Nucleus accumbens (tissue), 56 donors: ENCODE measurements at places on chromosomes 7 and 10.

DNA sequence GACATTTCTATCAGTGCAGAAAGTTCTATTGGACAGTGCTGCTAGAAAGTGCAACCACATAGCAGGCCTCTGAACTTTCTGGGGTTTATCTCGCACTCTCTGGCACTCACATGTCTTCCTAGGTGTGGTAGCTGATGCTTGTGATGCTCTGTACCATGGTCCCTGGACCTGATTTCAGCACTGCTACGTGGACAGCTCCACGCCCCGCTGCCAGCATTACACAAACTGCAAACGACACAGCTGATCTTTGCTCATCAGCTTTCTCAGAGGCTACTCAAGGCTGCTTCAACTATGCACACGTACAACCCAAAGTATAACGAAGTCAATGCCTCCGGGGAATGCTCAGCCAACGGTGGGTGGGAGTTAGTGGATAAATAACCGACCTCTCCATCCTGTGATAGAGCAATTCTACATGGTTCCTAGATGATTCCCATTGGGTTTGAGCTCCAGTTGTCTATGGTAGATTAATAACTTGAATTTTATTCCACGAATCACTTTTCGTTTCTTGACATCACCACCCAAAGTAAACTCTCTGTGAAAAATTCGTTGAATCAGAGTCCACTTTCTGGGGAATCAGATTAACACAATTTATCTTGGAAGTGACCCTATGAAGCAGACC, 302.5 kb downstream of the ACTR3B start:
- DNase-seq, result no peak

DNA sequence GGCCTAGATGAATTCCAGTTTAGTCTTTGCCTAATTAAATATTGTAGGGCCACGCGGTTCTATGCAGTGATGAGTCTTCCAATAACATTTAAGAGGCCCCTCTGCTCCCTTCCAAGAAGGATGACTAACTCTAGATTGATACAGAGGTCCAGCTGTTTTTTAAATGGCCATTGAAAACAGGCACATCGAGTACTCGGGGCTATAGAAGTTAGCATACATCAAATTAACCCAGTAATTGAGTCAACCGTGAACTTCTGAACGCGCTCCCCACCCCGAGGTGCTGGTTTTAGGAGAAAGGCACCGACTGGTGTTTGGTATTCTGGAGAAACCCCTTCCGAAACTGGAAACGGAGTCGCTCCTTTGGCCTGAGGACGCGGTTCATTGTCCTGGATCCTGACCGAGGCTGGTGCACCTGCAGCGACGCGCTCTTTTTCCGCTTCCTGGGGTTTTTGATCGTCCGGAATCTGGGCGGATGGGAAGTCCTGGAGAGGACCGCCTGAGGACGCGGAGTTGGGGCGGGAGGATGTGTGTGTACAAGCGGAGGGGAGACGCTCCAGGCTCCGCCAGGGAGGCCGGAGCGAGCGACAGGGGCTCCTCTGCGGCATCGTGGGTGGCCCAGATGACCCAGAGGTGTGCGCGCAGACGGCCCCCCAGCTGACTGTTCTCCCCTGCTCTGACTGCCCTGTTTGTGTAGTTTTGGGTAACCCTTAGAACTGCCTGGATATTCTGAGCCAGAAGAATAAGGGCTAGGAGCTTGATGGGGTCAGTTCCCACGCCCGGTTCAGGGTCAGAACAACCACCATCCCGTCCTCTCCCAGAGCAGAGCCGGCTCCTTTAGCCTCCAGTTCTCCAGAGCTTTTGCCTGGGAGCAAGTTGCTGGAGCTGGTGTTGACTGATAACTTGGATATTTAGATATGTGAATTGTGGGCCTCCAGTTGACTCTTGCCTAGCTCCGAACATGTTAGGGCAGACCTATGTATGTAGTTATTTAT, 711 bp downstream of the FAM221A start:
- DNase-seq, result no peak

- no peak for DNase-seq
These were observed 60.3 kb upstream of the PLXNA4 start for GRCh38 chr7:132636581-132636980.

- no peak for DNase-seq
These were observed 71.2 kb downstream of the ARHGAP21 start for GRCh38 chr10:24652381-24652957.

- DNase-seq, result no peak
These were observed 27.3 kb upstream of the PFKP start for GRCh38 chr10:3040069-3040468.

GRCh38 chr7:100074841-100075240, 6.7 kb downstream of the ZNF3 start:
- no peak for DNase-seq

- DNase-seq, result no peak
These were observed 1.9 kb downstream of the HOXA9 start for GRCh38 chr7:27163288-27164044.
